ENCODE measurements at places on chromosomes 11 and 22.

- DNase-seq = peak; percentile 82
Observed at GRCh38 chr11:68020575-68020974, 9.9 kb upstream of the NDUFS8 start.

DNA sequence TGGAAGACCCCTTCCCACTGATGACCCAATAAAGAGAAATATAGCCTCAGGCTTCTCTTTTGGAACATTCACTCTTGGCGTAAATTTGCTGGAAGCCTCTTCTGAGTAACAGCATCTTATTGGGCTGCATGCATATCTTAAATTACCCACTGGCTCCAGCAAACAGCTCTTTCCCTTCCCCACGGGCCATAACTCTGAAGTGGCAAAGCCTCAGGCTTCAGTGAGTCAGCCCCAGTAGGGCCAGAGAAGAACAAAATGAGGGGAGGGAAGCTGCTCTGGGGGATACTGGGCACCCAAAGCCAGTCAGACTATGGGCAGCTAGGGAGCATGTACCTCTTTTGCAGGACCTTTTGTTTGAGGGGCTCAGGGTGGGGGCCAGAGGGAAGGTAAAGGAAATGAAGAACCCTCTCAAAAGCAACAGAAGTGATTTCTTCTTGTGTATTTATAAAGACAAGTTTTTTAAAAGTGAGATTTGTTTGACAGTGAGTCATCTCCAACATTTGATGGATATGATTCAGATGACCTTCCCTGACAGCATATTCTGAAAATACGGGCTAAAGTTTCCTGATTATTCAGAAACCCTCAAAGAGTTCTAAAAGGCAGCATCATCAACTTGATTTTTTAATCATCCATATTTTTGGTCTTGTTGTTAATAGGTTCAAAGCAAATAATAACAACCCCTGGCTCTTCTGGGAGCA lies 203.4 kb downstream of the KIF18A start:
- peak; percentile 74 for DNase-seq

GRCh38 chr22:21591695-21592094 lies 24.2 kb downstream of the UBE2L3 start:
- no peak for DNase-seq

DNA sequence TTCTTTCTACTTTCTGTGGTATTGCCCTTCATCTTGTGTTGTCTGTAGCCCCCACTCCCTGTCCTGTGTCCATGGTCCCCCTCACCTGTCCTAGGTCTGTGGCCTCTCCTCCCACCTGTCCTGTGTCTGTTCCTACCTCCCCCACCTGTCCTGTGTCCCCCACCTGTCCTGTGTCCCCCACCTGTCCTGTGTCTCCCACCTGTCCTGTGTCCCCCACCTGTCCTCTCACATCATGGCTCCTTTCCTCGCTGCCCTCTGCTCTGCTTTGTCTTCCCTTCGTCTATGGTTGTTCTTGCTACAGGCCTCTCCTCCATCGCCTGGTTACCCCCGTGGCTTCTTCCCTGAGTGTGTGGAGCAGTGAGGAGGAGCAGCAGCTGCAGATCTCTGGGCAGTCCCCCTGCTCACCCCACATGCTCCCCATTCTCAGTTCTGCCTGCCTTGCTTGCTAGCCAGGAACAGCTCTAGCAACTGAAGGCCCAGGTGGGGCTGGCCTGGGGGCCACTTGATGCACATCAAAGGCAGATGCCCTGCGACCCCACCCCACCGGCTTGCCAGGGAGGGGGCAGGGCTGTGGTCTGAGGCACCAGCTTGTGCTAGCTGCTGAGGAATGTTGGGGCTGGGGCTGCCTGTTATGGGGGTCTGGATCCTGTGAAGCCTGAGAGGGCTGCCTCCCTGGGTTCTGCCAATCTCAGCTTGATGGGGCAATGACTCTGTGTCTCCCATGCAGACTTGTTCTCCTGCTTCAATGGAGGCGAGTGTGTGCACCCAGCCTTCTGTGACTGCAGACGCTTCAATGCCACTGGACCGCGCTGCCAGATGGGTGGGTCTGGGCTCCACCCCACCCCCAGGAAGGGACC lies 5.6 kb downstream of the OTOG start:
- no peak for DNase-seq

GRCh38 chr11:64923944-64924909 lies at the start of gene PPP2R5B:
PPP2R5B (plus strand) TSS chr11:64924689; CDS start chr11:64925735, 1,046 bp downstream.
- DNase-seq = peak; percentile 95

- DNase-seq = no peak
Observed at GRCh38 chr11:117000014-117000737, 98.1 kb downstream of the SIK3 start.

DNA sequence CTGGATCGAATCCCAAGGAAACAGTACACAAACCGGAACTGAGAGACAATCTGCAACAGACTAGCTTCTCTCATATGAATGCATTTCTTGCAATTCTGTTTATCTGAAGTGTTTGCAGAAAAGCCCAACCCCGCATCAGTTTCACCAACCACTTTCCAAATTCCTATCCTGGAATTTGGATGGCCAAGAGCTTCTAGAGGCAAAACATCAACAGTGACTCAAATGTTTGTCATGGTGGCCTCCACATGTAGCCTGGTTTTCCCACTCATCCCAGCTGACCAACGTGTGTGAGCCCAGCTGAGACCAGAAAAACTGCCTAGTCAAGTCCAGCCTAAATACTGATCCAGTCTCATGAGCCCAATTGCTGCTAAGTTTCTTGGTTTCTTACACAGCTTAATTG lies 8.3 kb upstream of the MIEF1 start:
- peak; percentile 52 for DNase-seq

All from A172 (cell line).